Skeletal muscle tissue (tissue), 5 donors: ENCODE measurements at places on chromosomes 2 and 18. TPM values are rescaled to one million over a fixed set of nuclear protein-coding genes. Genes with fewer than 3 reads are reported as not detected.

The TEX44 gene
- total RNA-seq = not detected

The GALNT14 gene
- 2.1 TPM for total RNA-seq

The SPP2 gene
- total RNA-seq = not detected

The CFC1 gene
- total RNA-seq = not detected

The EPC2 gene
- total RNA-seq = 20.9 TPM

The IL37 gene
- total RNA-seq = not detected

The CNDP1 gene
- not detected for total RNA-seq
